ENCODE measurements at places on chromosomes 4 and X.

DNA sequence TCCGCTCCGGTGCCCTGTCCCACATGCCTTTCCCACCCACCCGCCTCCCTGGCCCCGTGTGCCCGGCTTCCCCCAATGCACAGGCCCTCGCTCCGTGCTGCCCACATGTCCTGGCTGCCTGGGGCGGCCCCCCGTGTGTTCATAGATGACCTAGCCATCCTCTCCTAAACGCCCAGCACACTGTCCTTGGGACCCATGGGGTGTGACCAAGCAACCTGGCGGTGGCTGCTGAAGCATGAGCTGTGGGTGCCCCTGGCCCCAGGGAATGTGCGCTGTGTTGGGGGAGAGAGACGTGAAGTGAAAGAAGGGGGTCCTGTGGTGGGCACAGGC, 28.3 kb downstream of the MAEA start:
- DNase-seq: no peak

GRCh38 chr4:129282293-129282692, 186.3 kb downstream of the C4orf33 start:
- no peak for DNase-seq

GRCh38 chr4:45770958-45771357, 352.9 kb downstream of the GABRG1 start:
- no peak for DNase-seq

- DNase-seq: no peak
These were observed 10.2 kb downstream of the DUSP9 start for GRCh38 chrX:153657161-153657560.

GRCh38 chr4:158597879-158598596, 73.6 kb downstream of the C4orf46 start:
- DNase-seq: no peak

GRCh38 chr4:79209081-79209480, 116.8 kb downstream of the NAA11 start:
- DNase-seq: no peak

DNA sequence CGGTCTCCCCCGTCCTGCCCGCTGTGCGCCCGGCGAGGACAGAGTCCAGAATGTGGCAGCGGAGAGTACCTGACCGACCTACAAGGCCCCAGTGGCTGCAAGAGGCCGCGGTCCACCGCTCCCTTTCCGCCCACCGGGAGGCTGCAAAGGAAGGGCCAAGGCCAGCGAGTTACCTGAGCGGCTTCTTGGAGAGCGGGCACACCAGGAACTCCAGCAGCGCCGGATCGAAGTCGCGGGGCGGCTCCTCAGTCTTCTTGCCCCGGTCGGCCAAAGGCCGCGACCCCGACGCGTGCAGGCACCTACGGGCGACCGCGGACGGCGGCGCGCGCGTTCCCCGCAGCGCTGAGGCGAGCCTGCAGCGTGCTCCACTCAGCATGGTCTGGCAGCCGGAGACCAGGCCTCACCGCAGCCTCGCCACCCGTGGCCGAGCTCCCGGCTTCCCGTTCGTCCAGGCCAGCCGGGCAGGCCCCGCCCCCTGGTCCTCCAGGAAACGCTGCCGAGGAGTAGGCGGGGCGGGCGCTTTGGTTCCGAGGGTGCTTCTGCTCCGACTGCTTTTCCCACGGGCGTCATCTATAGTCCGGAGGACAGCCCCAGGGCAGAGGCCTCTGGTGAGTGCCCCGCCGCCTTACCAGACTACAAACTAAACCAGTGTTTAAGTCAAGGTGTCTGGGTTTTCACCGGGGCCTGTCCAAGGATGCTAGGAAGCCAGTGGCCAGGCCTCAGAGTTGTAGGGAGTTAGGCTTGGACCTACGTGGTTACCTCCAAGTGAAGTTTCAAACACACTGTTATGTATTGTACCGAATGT, at the start of gene PYURF:
TSS of gene PYURF (minus strand) at position 452 of the 805 bp plus-strand sequence. CDS start at position 376, 76 bp downstream.
- DNase-seq: peak; percentile 91

DNA sequence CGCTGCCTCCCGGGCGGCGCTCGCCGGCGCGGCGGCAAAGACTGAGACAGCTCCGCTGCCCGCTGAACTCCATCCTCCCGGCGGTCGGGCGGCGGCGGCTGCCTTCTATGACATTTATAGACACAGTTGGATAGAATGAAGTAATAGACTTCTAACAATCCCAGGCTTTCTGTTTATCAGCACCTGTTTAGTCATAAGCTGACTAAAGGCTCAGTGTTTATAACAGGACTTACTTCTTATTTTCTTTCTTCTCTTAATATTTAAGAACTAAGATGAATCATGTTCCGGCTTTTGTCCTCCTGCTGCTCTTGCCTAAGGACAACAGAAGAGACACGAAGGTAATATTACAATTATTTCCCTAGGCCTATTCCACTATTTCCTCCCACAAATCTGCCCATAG, 3.9 kb downstream of the ARL13A start:
- no peak for DNase-seq

GRCh38 chr4:125390126-125390525, 75.4 kb downstream of the FAT4 start:
- DNase-seq: no peak

DNA sequence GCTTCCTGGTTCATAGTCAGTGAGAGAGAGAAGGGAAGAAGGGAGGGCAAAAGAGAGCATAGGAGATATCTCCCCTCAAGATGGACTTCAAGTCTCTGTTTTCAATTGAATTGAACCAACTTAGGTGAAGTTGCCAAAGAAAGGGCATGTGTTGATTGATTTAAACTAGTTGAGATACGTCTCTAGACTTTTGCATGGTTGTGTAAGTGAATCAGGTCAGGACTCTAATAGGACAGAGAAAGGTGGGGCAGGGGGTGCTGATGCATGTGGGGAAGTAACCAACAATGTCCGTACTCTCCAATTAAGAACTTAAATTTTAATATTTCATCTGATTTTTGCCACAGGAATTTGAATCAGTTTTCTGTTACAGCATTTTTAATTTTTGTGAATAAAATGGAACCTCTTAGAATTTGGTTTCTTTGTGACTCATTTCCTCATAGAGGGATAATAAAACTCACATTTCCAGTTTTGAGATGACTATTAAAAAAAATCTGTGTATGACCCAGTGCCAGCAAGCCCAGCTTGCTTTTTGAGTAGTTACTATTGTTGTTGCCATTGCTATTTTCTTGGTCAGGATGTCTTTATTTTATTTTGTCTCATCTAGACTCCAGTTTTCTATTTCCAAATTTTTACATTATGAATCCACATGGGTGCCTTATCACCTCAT, 37.3 kb downstream of the SLIT2 start:
- DNase-seq: no peak

DNA sequence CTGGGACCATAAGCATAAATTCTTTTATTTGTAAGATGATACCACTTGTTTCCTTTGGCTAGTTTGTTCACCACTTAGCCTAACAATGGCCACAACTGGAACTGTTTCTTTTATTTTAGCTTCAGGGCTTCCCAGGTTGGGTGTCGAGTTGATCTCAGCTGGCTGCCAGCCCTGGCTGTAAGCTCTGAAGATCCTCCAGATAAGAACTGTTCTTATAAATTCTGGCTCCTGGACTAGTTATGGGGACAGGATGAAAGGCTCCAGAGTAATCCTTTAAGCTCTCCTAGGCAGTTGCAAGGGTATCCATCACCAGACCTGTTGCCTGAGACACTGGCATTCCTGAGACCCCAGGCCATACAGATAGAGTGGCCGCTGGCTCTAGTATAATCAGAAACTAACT, 129.4 kb upstream of the ACSL4 start:
- no peak for DNase-seq

GRCh38 chr4:139243448-139244365, 36.3 kb downstream of the MGARP start:
- DNase-seq: no peak

GRCh38 chr4:26131711-26132110, 189.1 kb upstream of the RBPJ start:
- DNase-seq: peak; percentile 39

GRCh38 chr4:165368567-165368966, 10.2 kb upstream of the CPE start:
- DNase-seq: no peak

GRCh38 chr4:85446141-85446861, 28.6 kb upstream of the ARHGAP24 start:
- no peak for DNase-seq

DNA sequence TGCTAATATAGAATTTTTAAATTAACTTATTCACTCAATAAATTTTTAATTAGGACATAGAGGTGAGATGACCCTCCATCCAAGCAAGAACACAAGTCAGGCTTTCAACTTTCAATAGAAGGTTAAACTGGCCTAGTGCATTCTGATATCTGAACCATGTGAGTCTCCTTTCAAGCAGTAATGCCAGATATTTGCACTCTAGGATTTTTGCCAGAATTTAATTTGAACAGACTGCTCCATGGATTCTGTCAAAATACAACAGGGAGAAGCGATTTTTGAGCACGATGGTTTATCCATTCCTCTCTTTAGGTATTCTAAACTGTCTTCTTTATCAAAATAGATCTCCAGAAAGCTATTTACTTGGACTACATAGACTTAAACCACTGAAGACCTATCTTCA, 72.0 kb upstream of the DCLK2 start:
- DNase-seq: no peak

DNA sequence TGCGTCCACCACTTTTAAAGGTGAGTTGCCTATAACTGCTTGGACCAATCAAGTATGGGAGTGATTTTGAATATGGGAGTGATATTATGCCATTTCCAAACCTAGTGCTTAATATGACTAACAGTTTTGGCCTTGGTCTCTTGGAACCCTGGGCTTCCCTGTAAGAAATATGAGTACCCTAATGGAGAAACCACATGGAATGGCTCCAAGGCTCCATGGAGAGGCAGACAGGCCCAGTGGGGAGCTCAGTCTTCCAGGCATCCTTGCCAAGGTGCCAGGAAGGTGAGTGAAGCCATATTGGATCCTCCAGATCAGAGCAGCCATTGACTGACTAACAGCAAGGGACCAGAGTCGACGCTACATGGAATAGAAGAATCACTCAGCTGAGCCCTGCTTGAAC, 53.2 kb downstream of the MAML3 start:
- DNase-seq: no peak

GRCh38 chr4:70704931-70705182, 16.5 kb downstream of the UTP3 start:
- no peak for DNase-seq

DNA sequence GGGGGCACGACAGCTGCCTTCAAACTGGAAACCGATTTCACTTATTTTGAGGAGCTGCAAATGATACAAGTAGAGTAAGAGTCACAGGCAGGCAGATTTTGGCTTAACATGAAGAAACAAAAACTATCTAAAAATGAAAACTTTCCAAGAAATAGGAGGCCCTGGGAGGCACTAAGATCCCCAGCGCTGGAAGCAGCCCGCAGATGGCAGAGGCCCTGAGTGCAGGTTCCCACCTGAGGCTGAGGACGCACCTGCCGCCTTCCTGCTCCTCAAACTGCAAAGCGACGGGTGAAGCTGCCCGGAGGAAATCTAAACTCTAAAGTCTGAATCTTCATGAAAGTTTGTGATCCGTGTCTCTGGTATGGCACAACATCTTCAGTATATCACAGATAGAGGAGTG, 138.7 kb downstream of the AFAP1 start:
- DNase-seq: no peak

DNA sequence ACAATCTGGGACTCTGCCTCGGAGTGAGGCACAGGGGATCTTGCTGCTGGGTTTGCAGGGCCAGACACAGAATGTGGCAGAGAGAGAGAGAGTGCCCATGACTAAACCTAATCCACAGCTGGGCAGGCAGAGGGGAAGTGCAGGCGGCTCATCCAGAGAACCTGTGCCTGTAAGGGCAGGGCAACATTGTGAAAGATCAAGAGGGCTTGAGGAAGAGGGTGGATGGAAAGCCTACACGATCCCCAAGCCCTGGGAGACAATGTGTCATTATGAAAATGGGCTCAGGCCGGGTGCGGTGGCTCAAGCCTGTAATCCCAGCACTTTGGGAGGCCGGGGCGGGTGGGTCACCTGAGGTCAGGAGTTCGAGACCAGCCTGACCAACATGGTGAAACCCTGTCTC, 40.6 kb upstream of the TENM3 start:
- no peak for DNase-seq

- no peak for DNase-seq
These were observed 549 bp upstream of the XG start for GRCh38 chrX:2751291-2751690.

DNA sequence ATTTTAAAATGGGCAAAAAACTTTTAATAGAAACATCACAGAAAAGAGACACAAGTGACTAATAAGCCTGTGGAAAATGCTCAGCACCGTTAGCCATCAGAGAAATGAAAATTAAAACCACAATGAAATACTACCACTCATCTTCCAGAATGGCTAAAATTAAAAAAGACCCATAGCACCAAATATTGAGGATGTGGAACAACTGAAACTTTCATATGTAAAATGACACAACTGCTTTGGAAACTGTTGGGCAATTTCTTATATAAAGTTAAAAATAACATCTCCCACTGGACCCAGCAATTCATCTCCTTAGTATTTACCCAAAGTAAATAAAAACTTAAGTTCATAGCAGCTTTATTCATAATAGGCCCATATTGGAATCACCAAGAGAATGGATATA, 94.2 kb downstream of the TENM3 start:
- DNase-seq: no peak

DNA sequence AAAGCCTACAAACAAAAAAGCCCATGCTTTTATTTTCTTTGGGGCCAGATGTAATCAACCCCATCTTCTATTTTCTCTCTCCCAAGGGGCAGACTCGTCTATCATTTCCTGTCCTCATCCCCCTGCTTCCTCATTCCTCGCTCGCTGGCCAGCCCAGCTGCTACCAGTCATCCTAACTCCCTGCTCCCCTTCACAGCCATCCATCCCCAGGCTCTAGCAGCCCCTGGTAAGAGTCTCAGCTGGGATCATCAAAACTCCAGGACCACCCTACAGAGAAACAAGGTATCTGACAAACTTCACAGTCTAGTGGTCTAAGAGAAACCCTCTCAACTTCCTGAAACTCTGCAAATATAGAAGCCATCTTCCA, 23.6 kb downstream of the SH3KBP1 start:
- DNase-seq: no peak

DNA sequence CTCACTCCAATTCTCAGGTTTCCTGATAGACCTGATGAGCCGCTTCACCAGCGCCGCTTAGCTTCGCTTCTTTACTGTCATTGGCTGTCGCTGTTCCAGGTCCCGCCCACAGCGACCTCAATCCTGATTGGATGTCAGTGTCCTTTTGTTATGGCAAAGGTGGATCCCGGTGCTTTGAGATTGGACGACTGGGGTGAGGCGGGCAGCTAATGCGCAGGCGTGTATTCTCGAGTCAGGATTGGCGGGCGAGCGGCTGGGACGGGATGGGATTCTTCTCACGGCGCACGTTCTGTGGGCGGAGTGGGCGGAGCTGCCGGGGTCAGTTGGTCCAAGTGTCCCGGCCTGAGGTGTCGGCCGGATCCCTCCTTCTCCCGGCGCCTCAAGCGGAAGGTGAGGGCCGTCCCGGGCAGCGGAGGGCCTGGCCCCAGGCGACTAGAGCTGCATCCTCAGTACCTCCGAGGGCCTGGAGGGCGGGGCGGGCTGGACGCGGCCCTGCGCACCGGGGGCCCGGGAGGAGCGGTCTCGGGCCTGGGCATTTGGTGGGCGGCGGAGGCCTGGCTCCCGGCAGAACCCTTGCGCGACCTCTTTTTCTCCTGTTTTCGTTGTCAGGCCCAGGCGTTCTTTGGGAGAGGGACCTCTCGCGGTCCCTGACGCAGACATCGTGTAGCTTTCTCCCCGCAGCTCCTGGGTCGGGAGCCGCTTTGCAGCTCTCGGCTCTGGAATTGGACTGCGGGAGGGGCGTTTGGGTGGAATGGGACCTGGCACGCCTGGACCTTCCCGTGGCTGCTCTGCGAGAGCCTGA, at the start of gene SCOC:
TSS of gene SCOC (plus strand) at position 319 of the 802 bp plus-strand sequence. CDS start 5,525 bp downstream, outside the sequence.
- DNase-seq: peak; percentile 98
